ENCODE measurements at places on chromosomes 12 and 14. TPM values are rescaled to one million over a fixed set of nuclear protein-coding genes. Genes with fewer than 3 reads are reported as not detected.

- DNase-seq: peak; percentile 42
Observed at GRCh38 chr12:31322801-31323207, 3.1 kb downstream of the SINHCAF start.

- no peak for DNase-seq
Observed at GRCh38 chr12:75656210-75656609, 144.8 kb upstream of the KRR1 start.

DNA sequence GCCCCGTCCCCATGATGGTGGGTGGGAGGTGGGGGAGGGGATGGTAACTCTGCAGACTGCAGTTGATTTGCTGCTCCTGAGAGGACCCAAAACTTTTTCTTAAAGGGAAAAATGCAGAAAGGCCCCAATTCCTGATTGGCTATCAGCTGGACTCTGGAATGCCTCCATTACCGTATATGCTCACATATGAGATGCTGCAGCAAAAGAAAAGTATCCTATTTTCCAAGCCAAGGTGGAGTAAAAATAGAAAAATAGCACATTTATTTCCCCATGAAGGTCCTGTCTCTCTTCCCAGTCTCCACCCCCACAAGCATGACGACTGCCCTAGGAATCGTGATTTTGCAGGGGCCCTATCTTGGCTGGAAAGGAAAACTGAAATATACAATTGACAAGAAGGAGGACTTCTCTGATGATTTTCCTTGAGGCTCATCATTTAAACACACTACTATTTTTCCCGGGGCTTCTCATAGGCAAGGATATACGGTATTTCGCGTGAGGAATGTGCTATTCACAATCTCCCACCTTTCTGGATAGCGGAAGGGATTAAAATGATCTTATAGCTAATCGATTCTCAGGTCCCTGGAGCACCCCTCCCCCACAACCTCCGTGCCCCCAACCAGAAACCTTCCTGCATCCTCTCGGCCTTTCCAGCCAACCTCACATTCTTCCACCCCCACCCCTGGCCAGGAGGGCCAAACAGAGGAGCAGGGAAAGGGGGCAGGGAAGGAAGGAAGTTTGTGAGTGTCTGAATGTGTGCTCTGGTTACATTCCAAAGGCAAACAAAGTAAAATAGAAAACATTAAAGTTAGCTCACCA lies 138.9 kb upstream of the CCND2 start:
- DNase-seq: no peak

DNA sequence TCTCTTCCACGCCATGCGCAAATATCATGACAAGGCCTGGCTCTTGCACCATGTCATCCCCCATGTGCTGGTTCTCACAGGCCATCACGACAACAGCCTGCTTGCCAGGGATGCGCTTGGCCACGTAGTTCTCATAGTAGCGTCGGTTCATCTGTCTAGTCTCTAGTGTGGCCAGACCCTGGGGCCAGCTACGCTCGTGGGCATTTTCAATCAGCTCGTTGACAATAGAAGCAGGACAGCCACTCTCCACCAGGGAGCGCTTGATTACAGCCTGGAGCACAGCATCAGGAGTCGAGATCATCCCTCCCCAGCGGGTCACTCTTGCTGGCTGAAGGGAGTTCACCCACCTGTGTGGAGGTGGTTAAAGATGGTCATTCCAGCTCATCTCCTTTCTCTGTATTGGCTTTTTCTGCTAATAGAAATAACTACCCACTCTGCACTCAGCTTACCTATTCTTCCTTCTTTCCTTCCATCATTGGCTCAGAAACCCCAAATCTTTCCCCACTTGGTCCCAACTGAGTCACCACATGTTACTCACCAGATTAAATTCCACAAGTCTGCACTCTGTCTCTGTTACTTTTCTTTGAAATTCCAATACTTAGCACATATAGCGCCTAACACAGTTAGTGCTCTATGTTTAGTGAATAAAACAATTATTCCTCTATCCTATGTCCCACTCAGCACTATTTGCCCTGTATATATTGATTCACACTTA lies 15.1 kb downstream of the RNF41 start:
- no peak for DNase-seq

GRCh38 chr12:54148560-54149429 lies 40.0 kb downstream of the SMUG1 start:
- no peak for DNase-seq

DNA sequence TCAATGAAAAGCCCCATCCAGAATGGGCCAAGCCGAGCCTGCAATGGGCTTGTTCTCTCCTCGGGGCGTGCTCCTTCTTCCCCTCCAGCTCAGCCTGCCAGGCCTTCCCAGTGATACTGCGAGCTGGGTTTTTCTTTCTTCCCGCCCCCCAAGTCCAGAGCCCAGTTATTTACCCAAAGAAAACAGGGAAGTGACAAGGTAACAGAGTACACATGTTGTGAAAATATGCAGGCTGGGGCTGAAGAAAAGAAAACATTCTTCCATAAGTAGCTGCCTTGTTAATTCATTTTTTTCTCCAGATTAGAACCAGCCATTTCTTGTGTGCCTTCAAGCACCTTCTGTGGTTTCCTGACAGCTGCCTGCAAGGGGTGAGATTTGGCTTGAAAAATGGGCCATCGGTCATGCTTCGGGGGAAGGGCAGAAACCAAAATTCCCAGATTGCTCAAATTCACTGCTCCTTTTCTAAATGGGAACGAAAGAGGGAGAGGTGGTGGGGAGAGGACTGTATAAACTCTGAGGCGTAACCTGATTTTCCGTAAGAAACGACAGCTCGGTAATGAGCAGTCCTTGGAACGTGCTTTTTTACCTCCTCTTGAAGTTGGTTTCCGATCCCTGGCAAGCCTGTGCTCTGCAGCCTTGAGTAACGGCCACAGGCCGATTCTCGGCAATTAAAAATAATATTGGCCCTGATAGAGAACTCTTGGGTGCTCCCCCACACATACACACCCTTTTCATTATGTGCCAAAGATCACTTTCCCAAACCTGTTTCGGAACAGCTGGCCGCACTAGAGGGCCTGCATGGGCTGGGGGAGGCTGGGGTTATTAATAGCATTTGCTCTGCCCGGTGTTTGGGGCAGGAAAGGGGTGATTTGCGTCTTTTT lies 229.4 kb downstream of the ZFP36L1 start:
- no peak for DNase-seq

GRCh38 chr12:73486256-73486655 lies 1051.4 kb upstream of the ATXN7L3B start:
- DNase-seq: no peak

GRCh38 chr14:55733599-55733998 lies 153.6 kb downstream of the KTN1 start:
- DNase-seq: no peak

DNA sequence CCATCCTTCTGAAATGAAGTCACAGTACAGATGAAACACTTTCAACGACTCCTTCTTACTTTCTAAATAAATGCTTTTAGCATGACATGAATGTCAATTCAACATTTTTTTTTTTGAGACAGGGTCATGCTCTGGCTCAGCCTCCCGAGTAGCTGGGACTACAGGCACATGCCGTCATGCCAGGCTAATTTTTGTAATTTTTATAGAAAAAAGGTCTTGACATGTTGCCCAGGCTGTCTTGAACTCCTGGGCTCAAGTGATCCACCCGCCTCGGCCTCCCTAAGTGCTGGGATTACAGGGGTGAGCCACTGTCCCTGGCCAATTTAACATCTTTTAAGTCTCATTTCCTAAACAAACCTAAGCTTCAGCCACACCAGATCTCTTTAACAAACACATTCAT lies 16.4 kb downstream of the GALNT6 start:
- no peak for DNase-seq

DNA sequence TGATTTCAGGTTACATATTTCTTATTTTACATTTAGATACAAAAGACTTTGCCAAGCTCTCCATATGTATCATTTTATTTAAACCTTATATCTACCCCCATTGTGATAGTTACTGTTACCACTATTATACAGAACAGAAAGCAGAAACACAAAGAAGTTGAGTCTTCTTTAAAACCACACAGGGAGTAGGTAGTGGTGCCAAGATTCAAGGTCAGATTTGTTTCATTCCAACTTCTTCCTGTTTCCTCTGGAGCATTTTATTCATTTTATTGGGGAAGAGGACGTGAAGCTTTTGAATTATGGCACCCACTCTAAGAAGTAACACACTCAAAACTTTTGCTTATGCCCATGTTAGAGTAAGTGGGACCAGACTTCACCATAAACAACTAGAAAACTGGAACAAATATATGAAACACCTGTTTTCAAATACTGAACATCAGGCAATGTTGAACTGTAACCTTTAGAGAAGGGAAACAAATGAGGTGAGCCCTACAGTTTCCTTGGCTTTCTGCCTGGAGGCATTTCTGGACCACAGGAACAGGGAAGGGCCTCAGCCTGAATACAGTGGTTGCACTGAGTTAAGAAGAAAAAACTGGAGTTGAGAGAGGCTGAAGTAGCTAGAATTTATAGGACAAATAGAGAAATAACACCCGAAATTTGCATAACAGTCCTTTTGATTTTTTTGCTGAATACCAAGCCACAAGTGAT lies 160.4 kb upstream of the SSTR1 start:
- no peak for DNase-seq

The RHNO1 gene
- polyA plus RNA-seq: 45.0 TPM

The GRIN2B gene
- polyA plus RNA-seq: 2.5 TPM

The REC8 gene
- polyA plus RNA-seq: 67.2 TPM

All from renal cortex interstitium (tissue), 15 donors.